ENCODE measurements at places on chromosomes 4 and X. TPM values are rescaled to one million over a fixed set of nuclear protein-coding genes. Genes with fewer than 3 reads are reported as not detected.

LUZP4 gene
- total RNA-seq, result not detected

RAB41 gene
- not detected for total RNA-seq

AMOT gene
- total RNA-seq, result 0.01 TPM

USP17L12 gene
- not detected for total RNA-seq

F11 gene
- total RNA-seq, result not detected

ALB gene
- 0.19 TPM for total RNA-seq

SASH3 gene
- not detected for total RNA-seq

LONRF3 gene
- total RNA-seq, result 2.8 TPM

PPP1R2C gene
- total RNA-seq, result not detected

MAB21L2 gene
- not detected for total RNA-seq

MAGEA2B gene
- not detected for total RNA-seq

Measured in A549 treated with GW870086 at 1 μM for 4 hours (cell line).